ENCODE measurements at places on chromosomes 12 and 14.

DNA sequence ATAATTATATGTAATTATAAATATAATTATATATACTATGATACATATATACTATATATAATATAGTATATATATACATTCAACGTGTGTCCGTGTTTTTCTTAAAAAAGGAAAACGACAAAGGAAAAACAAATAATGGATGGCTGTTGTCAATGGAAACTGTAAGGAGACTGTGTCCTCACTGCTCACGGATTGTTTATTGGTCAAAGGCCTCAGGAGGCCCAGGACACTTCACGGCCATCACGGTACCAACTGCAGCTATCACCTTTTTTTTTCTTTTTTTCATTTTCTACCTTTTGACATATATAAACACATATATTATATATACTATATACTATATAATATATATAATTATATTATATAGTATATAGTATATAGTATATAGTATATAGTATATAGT, 113.4 kb downstream of the SPTSSA start:
- no peak for DNase-seq

DNA sequence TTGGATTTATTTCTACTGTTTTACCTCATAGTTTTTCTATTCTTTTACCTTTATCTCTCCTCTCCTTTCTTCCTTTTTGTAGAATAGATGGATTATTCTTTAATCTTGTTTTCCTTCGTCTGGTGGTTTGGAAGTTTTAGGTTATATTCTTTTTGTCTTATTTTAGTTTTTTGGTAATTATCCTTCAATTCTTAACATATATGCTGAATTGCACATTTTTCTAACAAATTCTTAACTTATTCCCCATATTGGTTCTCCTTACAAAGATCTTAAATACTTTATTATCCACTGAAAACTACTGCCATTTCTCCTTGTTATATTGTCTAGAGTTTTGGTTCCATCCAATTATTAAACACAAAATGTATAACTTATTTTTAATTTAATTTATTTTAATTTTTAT, 42.3 kb downstream of the CATSPERB start:
- DNase-seq, result no peak

- no peak for DNase-seq
Observed at GRCh38 chr12:124548854-124549378, 18.5 kb downstream of the NCOR2 start.

DNA sequence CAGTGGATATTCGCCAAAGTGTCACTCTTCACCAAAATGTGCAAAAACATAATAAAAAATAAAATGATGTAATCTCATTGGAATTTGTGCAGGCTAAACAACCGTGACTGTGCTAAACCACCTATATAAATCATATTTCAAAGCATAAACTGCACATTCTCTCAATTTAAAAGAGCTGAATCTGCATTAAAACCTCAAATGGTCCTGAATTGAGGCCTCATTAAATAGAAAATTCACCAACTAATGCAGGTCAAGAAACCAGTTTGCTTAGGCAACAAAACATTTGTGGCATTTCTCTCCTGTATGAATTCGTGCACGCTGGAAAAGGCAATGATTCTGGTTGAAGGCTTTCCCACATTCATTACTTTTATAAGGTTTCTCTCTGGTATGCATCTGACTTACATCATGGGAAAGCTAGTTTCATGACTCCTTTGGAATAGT, 80.1 kb upstream of the IFNG-AS1 start:
- DNase-seq, result no peak

GRCh38 chr14:50832935-50833630, 2.1 kb upstream of the NIN start:
- no peak for DNase-seq
